Psoas muscle (tissue), 8 donors: ENCODE measurements at places on chromosomes 6 and 20.

DNA sequence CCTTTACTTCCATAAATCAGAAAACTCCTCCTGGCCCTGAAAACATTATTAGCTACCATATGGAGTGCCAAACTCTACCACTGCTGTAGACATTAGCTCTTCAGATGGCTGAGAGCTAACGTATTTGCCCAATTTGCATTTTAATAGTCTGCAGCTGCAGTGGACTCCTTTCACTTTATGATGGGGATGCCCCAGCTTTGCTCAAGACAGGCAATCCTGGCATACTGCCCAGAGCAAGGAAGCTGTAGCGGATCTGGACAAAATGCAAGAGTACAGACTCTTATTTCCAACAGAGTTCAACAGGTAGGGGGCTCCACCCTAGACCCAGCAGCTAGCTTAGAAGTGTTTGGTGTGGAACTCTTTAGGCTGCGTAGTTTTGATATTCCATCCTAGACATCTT, 246.7 kb downstream of the FOXC1 start:
- H3K36me3 ChIP-seq, result no peaks in the 10 kb centered on the region
- no peak overlapping the region for H3K4me3 ChIP-seq
- H3K27me3 ChIP-seq, result no peaks in the 10 kb centered on the region
- DNase-seq, result no peak

DNA sequence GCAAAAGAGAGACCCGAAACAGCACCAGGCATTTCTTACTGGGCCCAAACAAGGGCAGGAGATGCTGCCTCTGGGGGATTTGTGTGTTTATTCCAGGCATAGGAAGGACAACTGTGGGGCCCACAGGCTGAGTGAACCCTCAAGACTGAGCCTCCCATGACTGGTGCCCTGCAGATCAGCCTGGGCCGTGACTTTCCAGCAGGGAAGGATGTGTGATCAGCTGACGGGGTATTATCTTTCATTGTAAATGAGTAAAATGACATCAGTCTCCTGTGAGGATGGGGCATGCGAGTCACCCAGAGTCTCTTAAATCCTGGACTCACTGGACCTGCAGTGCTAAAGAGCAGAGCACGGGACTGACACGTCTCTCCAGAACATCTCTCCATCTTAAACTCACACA, 3.9 kb upstream of the TEAD3 start:
- DNase-seq, result peak; percentile 75
- H3K4me1 ChIP-seq, result peaks cover 19% of the 10 kb centered on the region
- no peak overlapping the region for H3K4me3 ChIP-seq
- H3K27me3 ChIP-seq, result peaks cover 7% of the 10 kb centered on the region
- no peaks in the 10 kb centered on the region for H3K36me3 ChIP-seq
- peak overlapping the region; percentile 93 for H3K27ac ChIP-seq

DNA sequence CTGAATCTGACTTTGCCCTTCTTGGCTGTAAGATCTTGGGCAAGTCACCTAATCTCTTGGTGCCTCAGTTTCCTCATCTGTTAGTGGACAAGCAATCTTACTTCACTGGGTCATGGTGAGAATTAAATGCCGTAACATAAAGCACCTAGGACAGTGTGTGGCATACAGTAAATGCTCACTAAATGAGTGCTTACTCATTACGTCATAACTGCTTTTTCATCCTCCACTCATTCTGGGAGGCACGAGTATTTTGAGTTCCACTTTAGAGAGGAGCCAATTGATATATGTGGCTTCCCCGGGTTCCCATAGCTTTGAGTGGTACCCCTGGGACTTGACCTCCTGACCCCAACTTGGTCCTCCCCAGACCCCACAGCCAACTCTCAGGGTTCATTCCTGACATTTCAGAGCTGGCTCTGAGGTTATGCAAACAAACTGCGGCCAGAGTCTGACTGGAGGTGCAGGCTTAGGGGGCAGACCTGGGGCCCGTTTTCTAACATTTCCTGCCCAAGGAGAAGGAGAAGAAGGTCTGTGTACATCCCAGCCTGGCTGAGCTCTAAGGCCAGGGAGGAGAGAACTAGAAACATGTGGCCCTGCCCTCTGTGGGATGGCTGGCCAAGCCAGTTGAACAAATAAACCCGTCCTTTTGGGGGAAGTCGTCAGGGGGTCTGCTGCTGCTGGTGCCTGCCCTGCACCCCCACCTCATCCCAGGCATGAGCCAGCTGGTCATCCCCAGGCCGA, 5.8 kb downstream of the ANGPT4 start:
- no peaks in the 10 kb centered on the region for H3K36me3 ChIP-seq
- no peak for DNase-seq
- H3K27me3 ChIP-seq, result no peaks in the 10 kb centered on the region
- H3K4me1 ChIP-seq, result no peaks in the 10 kb centered on the region

GRCh38 chr6:35181933-35182612, 31.7 kb upstream of the SCUBE3 start:
- H3K27me3 ChIP-seq, result no peaks in the 10 kb centered on the region
- no peaks in the 10 kb centered on the region for H3K36me3 ChIP-seq
- H3K4me3 ChIP-seq, result peak overlapping the region; percentile 30
- peaks cover 10% of the 10 kb centered on the region for H3K4me1 ChIP-seq
- peak; percentile 81 for DNase-seq

DNA sequence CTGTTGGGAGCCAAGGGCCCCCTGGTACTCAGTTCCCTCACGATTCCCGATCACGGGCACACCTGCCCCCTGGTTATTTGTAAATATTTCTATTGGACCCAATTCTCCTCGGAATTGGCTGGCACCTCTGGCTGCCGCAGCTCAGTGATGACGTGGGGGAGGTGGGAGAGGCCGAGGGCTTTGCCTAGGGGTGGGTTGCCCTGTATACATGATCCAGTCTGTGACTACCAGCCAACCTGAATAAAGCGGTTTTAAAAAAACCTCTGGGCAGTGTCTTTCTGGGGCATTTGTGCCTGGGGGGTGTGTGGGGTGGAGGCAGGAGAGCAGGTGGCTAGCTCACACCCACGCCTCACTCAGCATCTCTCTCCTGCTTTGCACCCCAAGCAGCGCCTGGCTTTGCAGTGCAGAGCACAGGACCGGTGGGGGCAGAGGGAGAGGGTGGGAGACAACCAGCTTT, 42.2 kb downstream of the VSTM2L start:
- peaks cover 2% of the 10 kb centered on the region for H3K27me3 ChIP-seq
- H3K4me1 ChIP-seq, result no peaks in the 10 kb centered on the region
- H3K36me3 ChIP-seq, result no peaks in the 10 kb centered on the region
- DNase-seq, result no peak
- H3K4me3 ChIP-seq, result no peak overlapping the region
